NCI-H1092 (cell line): ENCODE measurements at places on chromosomes 6 and 20.

DNA sequence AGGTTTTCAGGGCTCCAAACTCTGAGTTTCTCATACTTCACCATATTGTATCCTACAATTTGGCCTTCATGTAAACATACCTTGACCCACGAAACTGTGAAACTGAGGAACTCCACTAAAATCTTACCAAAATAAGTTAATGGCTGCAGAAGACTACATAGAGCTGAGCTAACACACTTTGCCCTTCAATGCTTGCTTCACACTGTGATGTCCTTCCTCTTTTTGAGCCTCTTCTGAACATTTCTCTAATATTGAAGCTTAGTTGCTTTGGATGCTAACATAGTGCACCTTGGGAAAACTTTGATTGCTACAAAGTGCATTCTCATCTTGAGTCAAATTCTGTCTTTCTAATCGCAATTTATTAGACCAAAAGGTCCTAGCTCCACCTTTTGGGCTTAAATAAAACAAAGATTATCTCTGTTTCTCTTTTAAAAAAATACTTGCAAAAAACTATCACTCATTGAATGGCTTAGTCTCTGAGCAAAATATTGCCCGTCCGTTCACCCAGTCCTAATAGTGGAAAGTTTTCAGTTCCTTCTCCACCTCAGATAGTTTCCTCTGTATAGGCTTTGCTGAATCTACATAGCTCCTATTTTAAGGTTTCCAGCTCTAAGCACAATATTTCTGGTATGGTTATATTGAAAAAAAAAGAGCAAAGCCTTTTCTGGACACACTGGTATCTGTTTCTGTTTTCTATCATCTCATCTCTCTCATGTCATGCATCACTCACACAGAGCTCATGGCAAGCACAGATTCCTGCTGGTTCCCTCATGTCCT, 494.6 kb downstream of the RFPL4B start:
- no peak for DNase-seq

GRCh38 chr6:4901386-4902061, 102.3 kb downstream of the RPP40 start:
- DNase-seq: no peak

GRCh38 chr6:100259865-100260264, 204.9 kb downstream of the SIM1 start:
- DNase-seq: no peak

GRCh38 chr6:16322666-16323312, 84.4 kb downstream of the GMPR start:
- DNase-seq: peak; percentile 9

DNA sequence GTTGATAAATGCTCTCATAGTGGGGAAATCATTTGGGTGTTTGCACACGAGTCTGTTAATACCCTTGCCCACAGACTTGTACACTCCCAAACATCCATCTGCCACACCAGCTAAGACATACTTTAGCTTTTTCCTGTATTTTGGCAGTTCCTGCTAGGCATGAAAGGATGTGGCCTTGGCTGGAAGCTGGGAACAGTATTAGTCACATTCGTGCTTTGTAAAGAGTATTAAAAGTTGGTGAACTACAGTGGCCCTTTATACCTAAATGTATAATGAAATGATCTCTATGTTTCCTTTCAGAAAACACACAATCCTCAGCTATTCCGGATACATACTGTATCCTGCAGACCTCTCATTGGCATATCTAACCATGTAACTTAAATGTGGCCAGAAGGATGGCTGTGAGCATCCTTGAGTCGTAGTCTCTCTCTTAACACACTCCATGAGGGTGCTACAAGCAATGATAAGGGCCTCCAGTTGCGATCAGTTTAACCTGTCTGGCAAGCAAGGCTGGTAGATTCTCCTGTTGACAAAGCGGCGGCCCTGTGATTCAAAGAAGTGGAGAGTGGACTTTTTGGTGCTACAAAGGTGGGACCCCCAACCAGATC, 1.5 kb downstream of the LEMD2 start:
- no peak for DNase-seq

DNA sequence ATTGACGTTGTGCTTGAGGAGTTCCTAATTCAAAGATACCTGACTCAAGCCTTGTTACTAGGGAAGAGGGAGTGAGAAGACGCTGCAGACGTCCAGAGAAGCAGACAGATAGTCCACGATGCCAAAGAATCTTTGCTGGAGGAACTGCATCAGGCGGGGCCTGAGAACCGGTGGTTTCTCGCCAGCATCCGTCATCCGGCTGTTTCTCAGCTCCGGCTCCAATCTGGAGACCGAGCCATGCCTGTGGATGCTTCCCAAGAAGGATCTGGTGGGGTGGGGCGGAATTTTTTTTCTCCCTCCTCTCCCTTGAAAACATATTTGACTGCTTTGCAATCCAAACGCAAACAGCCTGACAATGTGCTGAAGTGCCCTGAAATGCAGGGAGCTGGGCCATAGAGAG, 125.8 kb upstream of the SRSF6 start:
- DNase-seq: no peak

DNA sequence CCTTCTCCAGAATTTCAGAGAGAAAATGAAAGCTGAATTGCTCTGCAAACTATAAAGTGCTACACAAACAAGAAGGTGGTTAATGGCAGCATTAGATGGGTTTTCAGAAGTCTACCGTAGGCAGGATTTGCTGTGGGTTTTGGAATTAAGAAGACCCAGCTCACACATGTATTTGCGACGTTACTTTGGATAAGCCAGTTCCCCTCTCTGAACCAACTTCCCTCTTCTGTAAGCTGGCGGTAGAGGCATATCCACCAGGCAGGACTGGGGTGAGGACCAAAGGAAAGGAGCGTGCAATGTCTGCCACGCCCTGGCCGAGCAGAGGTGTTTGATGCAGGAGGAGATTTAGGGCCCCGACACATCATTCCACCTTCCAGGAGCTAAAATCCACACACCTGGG, 6.9 kb downstream of the RSPO4 start:
- DNase-seq: no peak

- DNase-seq: peak; percentile 4
Observed at GRCh38 chr6:75855052-75855451, 106.0 kb downstream of the MYO6 start.

DNA sequence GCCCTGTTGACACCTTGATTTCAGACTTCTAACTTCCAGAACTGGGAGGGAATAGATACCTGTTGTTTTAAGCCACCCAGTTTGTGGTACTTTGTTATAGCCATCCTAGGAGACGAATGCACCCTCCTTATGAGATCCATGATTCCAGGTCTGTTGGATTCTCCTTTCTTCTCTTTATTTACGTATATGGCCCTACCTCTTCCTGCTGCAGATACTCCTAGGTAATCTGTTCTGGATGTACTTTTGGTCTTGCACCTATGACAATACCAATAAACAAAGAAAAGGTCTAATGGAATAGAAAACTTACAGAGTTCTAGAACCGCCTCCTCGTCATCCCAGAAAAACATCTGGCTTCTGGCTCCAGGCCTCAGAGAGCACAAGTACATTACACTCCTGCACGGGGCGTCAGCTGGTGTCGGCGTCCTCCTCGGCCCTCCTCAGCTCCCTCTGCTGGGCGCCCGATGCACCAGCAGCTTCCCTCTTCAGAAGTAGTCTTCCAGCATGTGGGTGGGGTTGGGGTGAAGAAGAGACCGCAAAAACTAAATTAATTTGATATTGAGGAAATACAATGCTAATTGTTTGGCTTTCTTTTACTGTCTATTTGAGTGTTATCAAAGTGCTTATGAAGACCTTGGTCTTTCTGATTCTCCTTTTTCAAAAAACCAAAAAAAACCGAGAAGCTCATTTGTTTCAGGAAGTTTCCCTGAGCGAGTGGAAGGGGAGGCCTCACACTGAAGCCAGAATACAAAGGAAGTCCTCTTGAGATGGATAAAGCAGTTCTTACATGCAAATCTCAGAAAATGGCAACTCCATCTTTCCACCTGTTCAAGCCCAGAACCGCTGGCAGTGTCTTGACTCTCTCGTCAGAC, 9.7 kb upstream of the ATXN1 start:
- DNase-seq: no peak

DNA sequence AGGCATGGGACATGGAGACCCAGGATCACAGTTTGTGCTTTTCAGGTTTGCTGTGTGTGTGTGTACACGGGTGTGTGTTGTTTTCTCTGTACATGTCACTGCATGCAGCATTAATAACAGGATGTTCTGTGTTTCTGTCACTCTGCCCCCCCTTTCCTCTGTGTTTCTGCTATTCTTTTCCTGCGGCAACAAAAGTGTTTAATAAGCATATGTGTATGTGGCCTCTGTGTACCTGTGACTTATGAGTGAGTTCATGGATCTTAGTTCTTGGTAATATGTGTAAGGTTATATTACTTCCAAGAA, 9.8 kb downstream of the SYNGAP1 start:
- no peak for DNase-seq

GRCh38 chr6:165846123-165846966, 183.3 kb upstream of the PDE10A start:
- DNase-seq: peak; percentile 32

DNA sequence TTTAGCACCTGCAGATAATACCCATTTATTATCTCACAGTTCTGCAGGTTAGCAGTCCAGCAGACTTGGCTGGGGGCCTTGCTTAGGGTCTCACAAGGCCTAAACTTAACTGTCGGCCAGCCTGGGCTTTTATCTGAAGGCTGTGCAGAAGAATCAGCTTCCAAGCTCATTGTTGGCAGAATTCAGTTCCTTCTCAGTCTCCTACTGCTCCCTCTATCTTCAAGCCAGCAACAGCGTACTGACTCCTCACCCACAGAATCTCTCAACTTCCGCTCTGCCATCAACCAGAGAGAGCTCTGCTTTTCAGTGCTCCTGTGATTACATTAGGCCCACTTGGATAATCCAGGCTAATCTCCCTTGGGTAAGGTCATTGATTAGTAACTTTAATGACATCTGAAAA, 30.2 kb upstream of the NHSL1 start:
- no peak for DNase-seq

DNA sequence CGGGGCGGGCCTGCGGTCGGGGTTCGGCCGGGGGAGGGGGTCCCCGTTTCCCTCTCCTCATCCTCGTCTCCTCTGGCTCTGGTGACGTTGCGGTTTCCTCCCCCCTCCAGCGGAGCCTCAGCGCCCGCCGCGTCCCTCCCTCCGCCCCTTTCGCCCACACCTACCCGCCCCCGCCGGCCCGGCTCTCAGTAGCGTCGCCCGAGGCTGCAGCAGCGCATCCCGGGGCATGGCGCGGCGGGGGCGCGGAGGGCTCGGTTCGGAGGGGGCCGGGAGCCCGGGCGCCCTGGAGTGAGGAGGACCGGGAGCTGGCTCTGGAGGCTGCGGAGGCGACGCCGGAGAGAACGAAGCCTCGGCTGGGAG, at the start of gene DSE:
TSS of gene DSE (plus strand) at position 188 of the 360 bp plus-strand sequence. CDS start 28,304 bp downstream, outside the sequence.
- no peak for DNase-seq

- DNase-seq: no peak
Observed at GRCh38 chr6:125859727-125860126, 69.0 kb downstream of the NCOA7 start.

DNA sequence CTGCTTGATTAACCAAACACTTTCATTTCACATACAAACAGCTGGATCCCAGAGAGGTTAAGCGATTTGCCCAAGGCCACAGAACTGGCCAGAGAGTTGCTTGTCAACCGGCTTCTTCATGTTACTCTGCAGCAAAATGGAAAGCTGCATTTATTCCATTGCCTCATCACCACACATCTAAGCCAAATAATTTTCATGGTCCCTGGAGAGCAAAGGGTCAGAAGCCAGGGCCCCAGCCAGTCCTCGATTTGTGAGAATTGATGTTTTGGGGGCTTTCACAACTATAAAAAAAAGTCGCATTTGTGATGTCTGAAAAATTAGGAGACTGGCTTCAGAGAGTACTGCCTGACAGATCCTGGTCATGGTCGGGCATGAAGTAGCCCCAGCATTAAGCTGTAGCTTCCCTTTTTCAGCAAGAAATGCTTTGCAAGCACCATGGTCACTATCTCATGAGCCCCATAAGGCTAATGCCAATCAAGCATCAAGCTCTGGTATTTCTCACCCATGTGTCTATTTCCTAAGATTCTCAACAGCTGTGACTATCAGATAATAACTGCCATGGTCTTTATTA, 95.8 kb downstream of the BANF2 start:
- DNase-seq: no peak

DNA sequence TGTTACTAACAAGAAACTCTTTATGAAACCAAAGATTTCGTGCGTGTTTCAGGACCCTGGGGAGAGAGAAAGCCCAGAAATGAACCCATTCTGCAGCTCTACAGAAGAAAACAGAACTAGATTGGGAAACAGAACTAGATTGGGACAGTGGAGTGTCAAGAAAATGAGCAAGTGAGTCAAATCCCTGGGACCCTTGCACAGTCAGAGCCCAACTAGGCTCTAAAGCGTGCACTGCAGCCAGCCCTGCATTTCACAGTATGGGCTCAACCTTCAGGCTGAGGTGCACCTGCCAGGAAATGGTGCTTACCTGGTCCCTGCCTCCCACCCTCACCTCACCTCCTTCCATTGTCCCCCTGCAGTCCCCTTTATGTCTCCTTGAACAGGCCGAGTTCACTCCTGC, 39.7 kb downstream of the BFSP1 start:
- DNase-seq: no peak

- no peak for DNase-seq
Observed at GRCh38 chr20:16424780-16425179, 148.5 kb downstream of the KIF16B start.

DNA sequence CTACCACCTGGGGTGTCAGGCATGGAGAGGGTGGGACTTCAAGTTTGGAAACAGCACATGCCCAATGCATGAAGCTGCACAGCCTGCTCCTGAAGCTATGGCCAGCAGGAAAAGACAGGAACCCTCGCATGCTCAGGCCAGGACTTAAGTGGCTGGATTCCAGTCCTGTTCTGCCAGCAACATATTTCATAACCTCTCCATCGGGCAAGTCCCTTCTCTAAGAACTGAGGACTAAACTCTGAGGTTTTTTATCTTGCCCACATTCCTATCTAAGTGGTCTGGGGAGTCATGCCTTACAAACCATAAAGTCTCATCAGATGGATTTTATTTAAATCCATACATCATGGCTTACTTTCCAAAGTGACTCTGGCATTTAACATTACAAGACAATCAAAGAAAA, 27.5 kb upstream of the AGPAT4 start:
- DNase-seq: no peak

- no peak for DNase-seq
Observed at GRCh38 chr6:160386869-160387530, 38.8 kb downstream of the SLC22A3 start.

- no peak for DNase-seq
Observed at GRCh38 chr6:37889486-37889885, 70.0 kb downstream of the ZFAND3 start.

DNA sequence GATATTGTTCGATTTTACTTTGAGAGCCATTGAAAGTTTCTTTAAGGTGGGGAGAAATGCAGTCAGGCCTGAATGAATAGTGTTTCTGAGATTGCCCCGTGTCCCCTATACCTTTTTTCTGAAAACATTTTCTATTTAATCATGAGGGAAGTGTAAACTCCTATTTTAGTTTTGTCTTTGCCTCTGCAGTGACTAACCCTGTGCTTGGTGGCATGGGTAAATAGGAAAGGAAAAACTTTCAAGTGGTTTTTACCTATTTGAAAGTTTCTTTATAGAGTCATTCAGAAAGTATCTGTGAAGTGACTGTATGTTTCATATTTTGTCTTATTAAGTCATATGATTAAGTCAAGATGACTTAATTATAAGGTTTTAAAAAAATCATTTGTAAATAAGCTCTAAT, 14.5 kb downstream of the SNRNP48 start:
- DNase-seq: no peak

- no peak for DNase-seq
Observed at GRCh38 chr6:28767691-28768090, 156.1 kb downstream of the TRIM27 start.
